ENCODE measurements at places on chromosomes 2 and 18.

DNA sequence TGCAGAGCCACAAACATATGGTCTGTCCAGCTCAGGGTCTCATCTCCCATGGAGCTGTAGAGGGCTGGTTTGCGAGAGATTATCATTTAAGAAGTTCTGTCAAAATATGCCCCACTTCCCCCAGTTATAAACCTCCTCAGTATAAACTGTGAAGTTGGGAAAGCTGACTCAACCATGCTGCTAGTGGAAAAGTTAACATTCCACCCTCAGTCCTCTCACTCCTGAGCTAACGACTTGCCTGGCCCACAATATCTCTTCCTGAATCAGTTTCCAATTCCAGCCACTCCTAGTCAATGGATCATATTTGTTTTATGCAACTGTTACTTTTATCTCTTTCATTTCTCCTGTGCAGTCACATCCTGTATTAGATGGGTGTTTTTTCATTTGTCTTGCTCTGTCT, 326.2 kb downstream of the SETBP1 start:
- H3K27ac ChIP-seq, result no peak overlapping the region
- H3K4me1 ChIP-seq, result no peaks in the 10 kb centered on the region
- H3K4me3 ChIP-seq, result no peak overlapping the region
- no peak for DNase-seq
- no peaks in the 10 kb centered on the region for H3K27me3 ChIP-seq

- H3K27me3 ChIP-seq, result no peaks in the 10 kb centered on the region
- H3K27ac ChIP-seq, result no peak overlapping the region
- H3K36me3 ChIP-seq, result no peaks in the 10 kb centered on the region
- DNase-seq, result no peak
- no peaks in the 10 kb centered on the region for H3K4me1 ChIP-seq
- no peak overlapping the region for H3K4me3 ChIP-seq
Observed at GRCh38 chr2:119697290-119698020, 18.5 kb downstream of the TMEM177 start.

DNA sequence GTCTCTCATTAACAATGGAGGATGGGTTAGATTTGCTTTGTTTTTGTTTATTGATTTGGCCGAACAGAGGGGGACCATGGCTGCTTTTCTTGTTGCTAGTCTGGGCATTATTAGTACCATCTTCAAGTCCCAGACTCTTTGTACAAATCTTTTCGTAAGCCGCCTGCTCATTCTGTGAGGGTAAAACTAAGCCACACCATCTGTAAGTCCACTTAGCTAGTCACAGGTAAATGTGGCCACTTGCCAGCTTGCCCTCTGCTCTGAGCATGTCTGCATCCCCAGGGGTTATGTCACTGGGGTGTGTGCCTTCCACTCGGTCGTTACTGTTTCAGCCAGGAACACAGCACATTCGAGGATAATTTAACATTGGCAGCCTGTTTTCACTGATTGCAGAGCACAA, 85.6 kb downstream of the SMIM21 start:
- no peak for DNase-seq
- no peaks in the 10 kb centered on the region for H3K4me1 ChIP-seq
- H3K27ac ChIP-seq, result no peak overlapping the region
- H3K36me3 ChIP-seq, result no peaks in the 10 kb centered on the region

- peak overlapping the region; percentile 54 for H3K4me3 ChIP-seq
- no peak for DNase-seq
- peaks cover 21% of the 10 kb centered on the region for H3K4me1 ChIP-seq
- peak overlapping the region; percentile 93 for H3K27ac ChIP-seq
- no peaks in the 10 kb centered on the region for H3K27me3 ChIP-seq
- no peaks in the 10 kb centered on the region for H3K36me3 ChIP-seq
Observed at GRCh38 chr18:22346401-22346952, 71.2 kb downstream of the CTAGE1 start.

GRCh38 chr2:154452906-154453493, 245.5 kb upstream of the KCNJ3 start:
- H3K36me3 ChIP-seq, result no peaks in the 10 kb centered on the region
- H3K27ac ChIP-seq, result no peak overlapping the region
- no peak overlapping the region for H3K4me3 ChIP-seq
- no peaks in the 10 kb centered on the region for H3K4me1 ChIP-seq

GRCh38 chr2:64696636-64697035, 42.9 kb upstream of the SERTAD2 start:
- no peak for DNase-seq
- H3K36me3 ChIP-seq, result no peaks in the 10 kb centered on the region
- no peaks in the 10 kb centered on the region for H3K27me3 ChIP-seq
- no peak overlapping the region for H3K27ac ChIP-seq
- peaks cover 6% of the 10 kb centered on the region for H3K4me1 ChIP-seq

DNA sequence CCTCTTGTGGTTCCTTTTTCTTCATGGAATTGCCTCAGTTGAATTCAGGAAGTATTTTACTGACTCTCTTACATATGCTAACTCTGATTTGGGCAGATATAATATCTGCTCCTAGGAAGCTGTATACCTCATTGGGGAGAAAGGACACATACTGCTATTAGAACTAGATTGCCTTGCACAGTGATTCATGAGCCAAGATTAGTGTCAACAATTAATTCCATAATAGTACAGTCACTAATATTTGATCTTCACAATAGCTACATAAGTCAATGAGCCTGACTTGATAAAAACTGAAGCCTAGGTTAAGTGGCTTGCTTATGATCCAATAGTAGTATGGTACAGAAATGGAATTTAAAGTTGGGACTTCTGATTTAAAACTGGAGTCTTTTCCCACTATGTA, 127.6 kb downstream of the ETAA1 start:
- H3K4me1 ChIP-seq, result no peaks in the 10 kb centered on the region
- DNase-seq, result no peak
- no peak overlapping the region for H3K27ac ChIP-seq
- H3K27me3 ChIP-seq, result no peaks in the 10 kb centered on the region

GRCh38 chr2:241852981-241853631, 5.6 kb downstream of the PDCD1 start:
- no peak overlapping the region for H3K27ac ChIP-seq
- H3K4me3 ChIP-seq, result no peak overlapping the region
- H3K36me3 ChIP-seq, result no peaks in the 10 kb centered on the region
- H3K4me1 ChIP-seq, result no peaks in the 10 kb centered on the region

All from ascending aorta (tissue), 2 donors.